Stimulated activated CD4-positive, alpha-beta T cell treated with anti-CD3 and anti-CD28 coated beads, Interleukin-1b, Interleukin-23, amount 100 ng/mL, for 1 hour (primary cell): ENCODE measurements at places on chromosomes 16 and 17.
A peak's percentile ranks its signal among the peaks of the same experiment; 100 is the strongest.

DNA sequence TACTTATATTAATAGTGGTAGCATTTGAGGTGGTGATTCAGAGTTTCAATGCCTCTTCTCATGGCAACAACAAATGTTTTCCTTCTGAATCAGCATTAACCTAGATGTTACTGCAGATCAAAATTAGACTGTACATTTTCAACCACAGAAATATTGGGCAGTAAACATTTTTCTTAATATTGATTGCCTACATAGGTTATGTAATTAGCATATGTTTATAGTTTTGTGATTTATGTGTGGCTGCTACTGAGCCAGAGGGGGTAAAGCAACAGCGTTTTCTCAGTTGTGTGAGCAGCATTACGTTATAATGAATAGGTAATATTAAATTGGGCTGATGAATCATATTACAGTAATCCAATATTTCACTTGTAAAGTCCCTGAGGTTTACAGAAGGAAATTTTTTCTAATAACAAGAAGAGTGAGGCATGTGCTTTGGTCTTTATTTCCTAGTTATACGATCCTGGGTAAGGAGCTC is 18.8 kb upstream of the BMERB1 start:
- no peak for DNase-seq

- no peak for DNase-seq
These were observed 159.1 kb downstream of the CDH11 start for GRCh38 chr16:64962786-64963185.

GRCh38 chr17:68605914-68606313 is 4.7 kb upstream of the FAM20A start:
- DNase-seq = no peak

- no peak for DNase-seq
These were observed 204.7 kb downstream of the ZNF423 start for GRCh38 chr16:49651226-49651625.

DNA sequence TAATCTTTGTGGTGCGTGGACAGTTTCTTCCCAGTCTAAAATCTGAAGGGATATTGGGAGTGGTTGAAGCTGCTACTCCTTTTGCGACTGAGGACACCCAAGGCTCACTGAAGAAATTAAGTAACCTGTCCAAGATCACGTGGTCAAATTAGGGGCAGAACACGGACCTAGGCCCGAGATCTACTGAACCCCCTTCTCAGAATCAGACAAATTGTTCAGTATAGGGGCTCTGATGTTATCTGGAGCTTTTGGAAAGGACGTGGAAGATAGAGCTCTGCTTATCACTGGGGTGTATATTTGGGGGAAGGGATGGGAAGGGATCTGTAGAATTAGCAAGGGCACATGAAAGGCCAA is 857 bp downstream of the TANGO6 start:
- no peak for DNase-seq

- no peak for DNase-seq
These were observed 43.7 kb downstream of the HSBP1 start for GRCh38 chr16:83851473-83851872.

GRCh38 chr16:31386157-31386984 is 6.8 kb upstream of the ITGAD start:
- no peak for DNase-seq

DNA sequence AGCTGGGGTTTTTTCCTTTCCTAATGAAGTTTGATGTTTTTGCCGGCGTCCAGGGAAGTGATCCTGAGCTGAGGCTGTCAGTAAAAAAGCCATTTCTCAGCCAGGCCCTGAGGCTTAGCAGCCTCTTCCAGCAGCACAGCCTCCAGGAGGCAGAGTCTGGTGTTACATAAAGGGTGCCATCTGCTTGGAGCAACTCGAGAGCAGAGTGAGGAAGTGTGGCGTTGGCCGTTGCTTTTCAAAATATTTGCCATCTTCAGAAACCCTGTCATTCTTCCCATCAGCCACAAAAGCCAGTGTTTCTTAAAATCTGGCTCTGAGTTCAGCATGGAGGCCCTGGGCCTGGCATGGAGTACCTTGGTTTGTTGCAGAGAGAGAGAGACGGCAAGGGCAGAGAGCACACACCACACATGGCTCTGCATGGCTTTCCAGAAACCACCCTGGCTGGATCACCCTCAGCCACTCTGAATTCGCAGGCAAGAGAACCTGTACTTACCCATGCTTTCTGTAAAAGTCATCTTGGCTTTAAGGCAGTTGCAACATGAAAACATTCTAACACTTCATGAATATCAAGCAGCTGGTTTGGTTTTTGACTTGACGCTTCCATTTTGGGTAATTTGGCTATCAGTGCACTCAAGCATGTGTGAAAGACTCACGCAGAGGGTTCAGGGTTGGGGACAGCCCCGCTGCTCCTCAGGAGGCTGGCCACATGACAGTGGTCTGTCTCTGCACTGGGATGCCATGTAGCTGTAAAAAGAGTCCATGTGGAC is 21.0 kb downstream of the PMM2 start:
- no peak for DNase-seq

- DNase-seq = no peak
These were observed 2.5 kb downstream of the ODAD4 start for GRCh38 chr17:41932816-41933389.

DNA sequence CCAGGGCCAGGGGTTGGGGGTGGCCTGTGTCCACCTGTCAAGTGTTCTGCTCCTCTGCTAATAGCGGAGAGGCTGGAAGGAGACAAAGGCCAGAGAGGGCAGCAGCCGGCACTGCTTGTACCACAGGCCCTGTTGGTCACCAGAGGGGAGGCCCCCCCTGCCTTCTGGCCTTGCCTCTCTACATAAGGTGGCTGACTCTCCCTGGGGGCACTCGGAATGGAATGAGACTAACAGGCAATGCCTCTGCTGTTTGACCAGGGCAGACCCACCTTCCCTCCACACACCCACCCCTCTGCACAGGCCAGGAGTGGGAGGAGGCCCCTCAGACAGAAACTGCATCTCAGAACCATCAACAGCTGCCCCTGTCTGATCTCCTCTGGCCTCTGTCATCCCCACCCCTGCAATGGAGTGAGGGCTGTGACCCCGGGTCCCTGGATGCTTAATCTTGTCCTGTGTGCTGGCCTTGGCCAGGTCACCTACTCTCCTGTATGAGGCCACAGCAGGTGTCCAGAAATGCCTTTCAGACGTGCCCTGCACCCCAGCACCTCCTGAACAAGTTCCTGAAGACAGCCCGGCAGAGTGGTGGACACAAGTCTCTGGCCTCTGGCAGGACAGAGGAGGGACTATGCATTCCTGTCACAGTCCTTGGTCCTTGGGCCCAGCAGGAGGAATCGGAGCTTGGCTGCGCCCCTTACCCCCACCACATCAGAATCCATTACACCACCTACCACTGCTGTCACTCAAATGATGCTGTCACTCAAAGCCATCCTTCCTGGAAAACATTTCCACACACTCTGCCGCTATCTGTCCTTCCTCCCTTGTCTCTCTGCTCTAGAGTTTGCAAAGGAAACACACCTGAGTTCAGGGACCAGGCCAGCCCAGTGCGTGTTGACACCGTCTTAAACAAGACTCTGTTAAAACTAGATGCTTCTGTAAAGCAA is 107.5 kb upstream of the ZNF750 start:
- no peak for DNase-seq

DNA sequence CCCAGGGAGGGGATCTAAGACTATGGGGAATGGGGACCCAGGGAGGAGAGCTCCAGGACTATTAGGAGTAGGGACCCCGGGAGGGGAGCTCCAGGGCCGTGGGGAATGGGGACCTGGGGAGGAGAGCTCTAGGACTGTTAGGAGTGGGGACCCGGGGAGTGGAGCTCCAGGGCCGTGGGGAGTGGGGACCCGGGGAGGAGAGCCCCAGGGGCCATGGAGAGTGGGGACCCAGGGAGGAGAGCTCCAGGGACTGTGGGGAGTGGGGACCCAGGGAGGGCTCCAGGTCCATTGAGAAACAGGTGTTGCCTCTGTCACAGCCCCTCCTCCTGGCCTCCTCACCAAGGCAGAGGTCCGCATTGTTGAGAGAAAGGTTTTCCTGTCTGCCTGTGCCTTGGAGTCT is 16.0 kb downstream of the MPRIP start:
- DNase-seq = no peak

GRCh38 chr16:50300942-50301625 is 34.7 kb downstream of the ADCY7 start:
- no peak for DNase-seq

GRCh38 chr17:78114831-78115723 is 13.5 kb downstream of the TMC6 start:
- DNase-seq = no peak

- no peak for DNase-seq
These were observed 44.6 kb downstream of the STX8 start for GRCh38 chr17:9531034-9531433.

- DNase-seq = no peak
These were observed 11.5 kb downstream of the GUCY2D start for GRCh38 chr17:8013731-8014557.

- no peak for DNase-seq
These were observed 67.7 kb upstream of the ZNF469 start for GRCh38 chr16:88314991-88315542.

GRCh38 chr17:65557349-65558310 is 3.8 kb downstream of the AXIN2 start:
- DNase-seq = no peak

- no peak for DNase-seq
These were observed 5.3 kb downstream of the ARHGAP17 start for GRCh38 chr16:25009822-25010221.

DNA sequence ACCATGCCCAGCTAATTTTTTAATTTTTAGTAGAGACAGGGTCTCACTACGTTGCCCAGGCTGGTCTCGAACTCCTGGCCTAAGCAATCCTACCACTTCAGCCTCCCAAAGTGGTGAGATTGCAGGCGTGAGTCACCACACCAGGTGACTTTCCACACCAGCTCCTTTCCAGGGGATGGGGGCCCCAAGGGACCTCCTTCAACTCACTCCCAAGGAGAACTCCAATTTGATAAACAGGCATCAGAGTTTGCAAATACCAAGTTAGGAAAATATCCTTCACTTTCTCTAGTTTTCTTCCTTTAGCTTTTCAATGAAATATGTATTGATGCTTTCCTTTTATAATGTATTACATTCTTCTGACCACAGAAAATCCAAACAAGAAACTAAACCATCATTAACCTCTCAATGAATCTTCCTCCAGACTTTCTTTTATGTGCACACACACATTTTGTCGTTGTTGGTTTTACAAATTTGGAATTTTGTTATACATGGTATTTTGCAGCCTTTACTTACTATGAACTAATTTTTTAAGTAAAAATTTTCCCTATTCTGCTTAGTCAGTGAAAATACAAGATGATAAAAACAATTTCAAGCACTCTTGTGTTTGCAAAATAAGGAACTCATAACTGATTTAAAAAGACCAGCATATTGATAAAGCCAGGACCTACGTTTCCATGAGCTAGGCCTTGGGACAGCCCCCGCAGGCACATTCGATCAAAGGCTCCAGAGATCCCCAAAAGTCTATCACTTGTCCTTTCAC is 32.0 kb downstream of the GAS7 start:
- DNase-seq = no peak

- no peak for DNase-seq
These were observed 295.3 kb downstream of the SOX9 start for GRCh38 chr17:72416054-72416675.

GRCh38 chr17:78736526-78737079 is 45.5 kb downstream of the CYTH1 start:
- no peak for DNase-seq

DNA sequence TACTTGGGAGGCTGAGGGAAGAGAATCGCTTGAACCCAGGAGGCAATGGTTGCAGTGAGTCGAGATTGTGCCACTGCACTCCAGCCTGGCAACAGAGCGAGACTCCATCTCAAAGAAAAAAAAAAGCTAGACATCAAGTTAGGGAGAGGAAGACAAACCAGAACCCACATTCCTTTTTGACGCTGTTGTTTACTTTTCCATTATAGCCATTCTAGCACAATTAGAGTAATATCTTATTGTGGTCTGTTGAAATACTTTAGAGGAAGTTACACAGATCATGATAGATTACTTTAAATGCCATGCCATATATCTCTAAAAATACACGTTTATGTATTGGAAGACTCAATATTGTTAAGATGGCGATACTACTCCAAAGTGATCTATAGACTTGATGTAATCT is 16.5 kb upstream of the ABCC1 start:
- no peak for DNase-seq

- DNase-seq = no peak
These were observed 13.9 kb upstream of the LPCAT2 start for GRCh38 chr16:55494994-55495421.

DNA sequence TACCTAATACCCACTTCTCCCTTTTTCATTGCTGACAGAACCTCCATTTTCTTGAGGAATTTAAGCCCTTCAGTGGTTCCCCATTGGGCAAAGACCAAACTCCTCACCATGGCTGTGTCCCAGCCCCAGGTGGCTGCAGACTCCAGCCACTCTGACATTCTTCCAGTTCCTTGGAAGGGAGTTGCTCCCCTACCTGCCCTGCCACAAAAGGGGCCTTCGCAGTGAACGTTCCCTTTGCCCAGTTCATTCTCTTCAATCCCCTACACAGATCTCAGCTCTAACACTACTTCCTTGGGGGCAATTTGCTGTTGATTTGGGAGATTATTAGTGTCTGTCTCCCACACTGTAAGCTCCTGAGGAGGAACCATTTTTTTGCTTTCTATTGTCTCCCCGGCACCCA is 3.2 kb upstream of the AKTIP start:
- DNase-seq = no peak

GRCh38 chr17:63040816-63041215 is 74.8 kb downstream of the TANC2 start:
- no peak for DNase-seq

- DNase-seq = no peak
These were observed 24.2 kb downstream of the TPSD1 start for GRCh38 chr16:1279945-1280589.

DNA sequence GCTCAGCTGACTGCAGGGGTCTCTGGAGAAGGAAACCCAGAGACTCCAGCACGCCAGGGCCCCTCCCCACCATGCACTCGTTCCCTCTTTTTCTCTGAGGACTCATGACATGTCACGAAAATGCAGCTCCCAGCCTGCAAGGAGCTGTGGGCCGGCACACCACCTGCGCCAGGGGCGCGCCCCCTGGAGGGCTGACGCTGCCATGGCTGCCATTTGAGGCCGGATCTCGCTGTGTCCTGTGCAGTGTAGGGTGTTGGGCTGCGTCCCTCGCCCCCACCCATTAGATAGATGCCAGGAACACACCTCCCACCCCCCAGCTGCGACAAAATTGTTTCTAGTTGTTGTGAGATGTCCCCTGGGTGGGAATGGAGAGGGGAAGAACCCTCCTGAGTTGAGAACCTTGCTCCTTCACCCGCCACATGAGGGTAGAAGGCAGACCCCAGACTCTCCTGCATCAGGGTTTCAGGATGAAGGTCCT is 8.2 kb downstream of the SYNGR2 start:
- peak; percentile 72 for DNase-seq

DNA sequence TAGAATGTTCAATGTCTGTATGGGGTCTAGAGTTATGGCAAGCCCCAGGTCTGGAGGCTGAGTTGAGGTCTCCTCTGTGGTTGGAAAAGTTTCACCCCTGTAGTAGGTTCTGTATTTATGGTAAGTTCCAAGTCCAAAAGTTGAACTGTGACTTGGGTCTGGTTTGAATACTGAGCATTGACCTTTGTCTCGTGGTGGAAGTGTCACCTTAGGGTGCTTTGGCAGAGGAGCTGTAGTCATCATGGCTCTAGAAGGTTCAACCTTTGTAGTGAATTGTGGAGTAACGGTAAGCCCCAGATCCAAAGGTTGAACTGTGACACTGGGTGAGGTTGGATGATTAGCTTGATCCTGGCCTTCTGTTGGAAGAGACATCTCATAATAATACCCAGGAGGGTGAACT is 17.6 kb downstream of the RDM1 start:
- DNase-seq = no peak
